Smooth muscle cell of trachea (primary cell): ENCODE measurements at places on chromosomes 11 and 22. TPM values are rescaled to one million over a fixed set of nuclear protein-coding genes. Genes with fewer than 3 reads are reported as not detected.

The UCP3 gene
- 0.33 and 1.5 TPM in 2 replicates for total RNA-seq

The APLNR gene
- total RNA-seq: 0.17 TPM in 1 of 2 replicates, not detected in the other

The FXYD2 gene
- total RNA-seq: 0.33 and 0.44 TPM in 2 replicates

The RBM7 gene
- total RNA-seq: 32.4 and 35.6 TPM in 2 replicates

The NPTXR gene
- total RNA-seq: 0.29 and 2.8 TPM in 2 replicates

The XPNPEP3 gene
- total RNA-seq: 9.7 and 12.7 TPM in 2 replicates

The APOA4 gene
- not detected in 2 replicates for total RNA-seq

The MMP12 gene
- total RNA-seq: 0.44 and 1.8 TPM in 2 replicates

The VPREB1 gene
- not detected in 2 replicates for total RNA-seq

The ZNF280B gene
- total RNA-seq: 0.15 and 0.17 TPM in 2 replicates

The DMC1 gene
- 2.8 and 15.3 TPM in 2 replicates for total RNA-seq

The SAAL1 gene
- total RNA-seq: 10.8 and 21.8 TPM in 2 replicates

The CCDC87 gene
- 0.29 and 1.2 TPM in 2 replicates for total RNA-seq

The B3GAT1 gene
- total RNA-seq: not detected in 2 replicates

The TLCD5 gene
- 9.4 and 10.0 TPM in 2 replicates for total RNA-seq

The RFPL2 gene
- not detected in 2 replicates for total RNA-seq

The GANAB gene
- total RNA-seq: 339 and 341 TPM in 2 replicates

The WNT7B gene
- 0.17 TPM in 1 of 2 replicates, not detected in the other for total RNA-seq

The OR10A2 gene
- not detected in 2 replicates for total RNA-seq

The MPZL3 gene
- 0.17 and 0.29 TPM in 2 replicates for total RNA-seq

The ZNRD2 gene
- total RNA-seq: 36.7 and 55.1 TPM in 2 replicates
